ENCODE measurements at places on chromosomes 1 and 21.

GRCh38 chr1:210702506-210702905, 373.8 kb downstream of the HHAT start:
- no peak for DNase-seq

- no peak for DNase-seq
These were observed 442 bp upstream of the PPP1R12B start for GRCh38 chr1:202348005-202348508.

DNA sequence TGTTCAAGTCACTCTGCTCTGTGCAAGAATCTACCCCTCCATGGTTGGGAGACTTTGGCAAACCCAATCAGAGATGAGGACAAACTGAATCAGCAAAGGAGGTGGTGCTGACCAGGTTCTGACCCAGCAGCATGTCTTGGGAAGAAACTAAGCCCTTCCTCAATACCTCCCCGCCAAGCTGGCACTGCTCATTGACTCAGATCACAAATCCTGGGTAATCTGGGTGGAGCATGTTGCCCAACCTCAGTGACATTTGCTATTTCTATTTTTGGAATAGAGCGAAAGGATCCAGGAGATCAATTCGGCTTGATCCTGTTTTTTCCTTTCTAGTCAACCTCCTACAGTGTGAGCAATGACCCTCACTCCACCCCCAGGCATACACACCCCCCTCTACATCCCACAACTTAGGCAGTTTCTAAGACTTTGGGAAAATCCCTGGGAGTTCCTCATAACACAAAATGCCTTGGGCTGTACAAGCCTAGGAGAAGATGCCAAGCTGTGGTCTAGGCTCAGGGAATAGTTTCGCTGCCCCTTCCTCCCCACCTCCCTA, 166.8 kb upstream of the KCNJ6 start:
- DNase-seq: no peak

- DNase-seq: no peak
These were observed at the start of gene PRKACB for GRCh38 chr1:84143796-84144565. TSS of gene PRKACB (plus strand) at chr1:84144271. CDS start at chr1:84144362, 91 bp downstream.

DNA sequence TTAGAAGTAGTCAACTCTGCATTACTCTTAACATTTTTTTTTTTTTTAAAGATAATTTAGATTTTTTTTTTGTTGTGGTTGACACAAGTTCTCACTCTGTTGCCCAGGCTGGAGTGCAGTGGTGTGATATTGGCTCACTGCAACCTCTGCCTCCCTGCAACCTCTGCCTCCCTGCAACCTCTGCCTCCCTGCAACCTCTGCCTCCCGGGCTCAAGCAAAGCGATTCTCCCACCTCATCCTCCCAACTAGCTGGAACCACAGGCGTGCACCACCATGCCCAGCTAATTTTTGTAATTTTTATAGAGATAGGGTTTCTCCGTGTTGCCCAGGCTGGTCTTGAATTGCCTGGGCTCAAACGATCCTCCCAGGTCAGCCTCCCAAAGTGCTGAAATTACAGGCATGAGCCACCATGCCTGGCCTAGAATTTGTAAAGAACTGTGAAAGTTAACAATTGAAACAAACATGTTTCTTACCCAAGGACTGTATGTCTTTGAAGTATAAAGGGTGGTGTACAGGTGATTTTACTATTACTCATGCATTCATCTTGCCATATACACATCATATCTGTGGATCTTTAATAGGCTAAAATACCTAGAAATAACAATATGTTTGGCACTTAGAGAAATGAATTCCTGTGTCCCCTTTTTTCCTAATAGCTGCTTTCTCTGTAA, 114.7 kb downstream of the ATP5PO start:
- no peak for DNase-seq

DNA sequence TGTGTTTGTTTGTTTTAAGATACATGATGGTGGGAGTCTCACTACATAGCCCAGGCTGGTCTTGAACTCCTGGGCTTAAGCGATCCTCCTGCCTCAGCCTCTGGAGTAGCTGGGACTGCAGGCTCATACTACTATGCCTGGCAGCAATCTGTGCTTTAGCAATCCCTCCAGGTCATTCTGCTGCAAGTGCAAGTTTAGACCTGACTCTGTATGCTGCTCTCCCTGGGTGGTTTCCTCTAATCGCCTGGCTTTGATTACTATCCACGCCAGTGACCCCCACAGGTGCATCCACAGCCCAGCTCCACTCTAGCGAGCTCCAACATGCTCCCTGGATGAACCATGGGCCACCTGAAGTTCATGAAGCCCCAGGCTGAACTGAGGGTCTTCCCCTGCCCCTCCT, 15.5 kb upstream of the PABPC4 start:
- DNase-seq: no peak

DNA sequence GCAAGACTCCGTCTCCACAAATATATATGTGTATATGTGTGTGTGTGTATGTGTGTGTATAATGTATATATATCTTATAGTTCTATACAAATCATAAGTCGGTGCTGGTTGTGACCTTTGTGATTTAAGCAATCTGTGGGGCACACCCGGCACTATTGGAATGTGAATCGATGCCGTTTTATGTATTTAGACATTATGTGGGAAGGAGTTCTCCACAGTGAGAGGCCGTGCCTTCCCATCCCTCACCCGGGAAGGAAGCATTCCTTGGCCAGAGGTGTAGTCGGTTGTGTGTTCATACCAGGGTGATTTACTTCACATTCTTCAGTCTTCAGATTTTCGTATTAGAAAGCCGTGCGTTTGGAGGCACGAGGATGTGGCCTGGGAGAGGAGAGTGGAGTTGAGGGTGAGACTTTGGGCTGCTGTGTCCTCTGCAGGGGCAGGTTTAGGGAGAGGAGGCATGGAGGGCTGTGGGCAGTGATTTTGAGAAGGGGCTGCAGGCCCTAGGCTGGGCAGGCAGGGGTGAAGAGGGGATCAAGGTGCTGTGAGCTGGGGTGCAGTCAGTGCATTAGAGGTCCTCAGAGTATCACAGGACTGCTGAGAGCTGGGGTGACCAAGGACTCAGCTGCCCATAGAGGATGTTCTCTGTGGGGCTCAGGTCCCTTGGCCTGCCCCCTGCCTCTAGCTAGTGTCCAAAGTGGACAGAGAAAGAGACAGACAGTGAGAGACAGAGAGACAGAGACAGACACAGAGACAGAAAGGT, 57.7 kb downstream of the TRIM11 start:
- no peak for DNase-seq

DNA sequence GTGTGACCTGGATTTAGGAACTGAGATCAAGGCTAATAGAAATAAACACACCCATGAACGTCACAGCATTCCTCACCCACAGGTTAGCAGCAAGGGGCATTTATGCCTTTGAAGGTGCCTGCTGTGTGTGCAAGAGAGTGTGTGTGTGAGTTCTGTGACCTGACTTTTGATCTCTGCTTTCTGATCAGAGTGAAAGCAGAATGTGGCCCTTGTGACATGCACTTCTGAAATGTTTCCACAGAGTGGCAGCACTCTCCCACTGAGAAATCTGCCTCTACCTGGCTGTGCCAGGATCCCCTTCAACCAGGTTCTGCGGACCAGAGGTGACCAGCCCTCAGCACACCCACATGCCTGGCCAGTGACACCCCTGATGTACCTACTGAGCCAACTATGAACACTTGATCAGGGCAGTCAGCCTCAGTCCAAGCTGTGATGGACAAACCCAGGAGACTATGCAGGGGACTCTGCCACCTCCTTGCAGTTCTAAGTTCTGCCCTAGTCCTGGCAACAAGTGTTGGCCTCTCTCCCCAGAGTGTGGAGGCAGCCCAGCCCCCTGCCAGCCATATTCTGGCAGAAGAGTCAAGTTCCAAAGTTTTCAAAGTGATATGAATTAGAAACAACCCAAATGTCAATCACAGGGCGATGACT, 41.0 kb downstream of the RXRG start:
- peak; percentile 16 for DNase-seq

GRCh38 chr1:22500471-22500870, 48.8 kb downstream of the ZBTB40 start:
- no peak for DNase-seq

- no peak for DNase-seq
These were observed 21.6 kb downstream of the LDLRAP1 start for GRCh38 chr1:25564777-25565574.

- no peak for DNase-seq
These were observed 162.4 kb downstream of the KIF26B start for GRCh38 chr1:245317217-245317616.

GRCh38 chr1:93576346-93576745, 105.3 kb downstream of the BCAR3 start:
- no peak for DNase-seq

DNA sequence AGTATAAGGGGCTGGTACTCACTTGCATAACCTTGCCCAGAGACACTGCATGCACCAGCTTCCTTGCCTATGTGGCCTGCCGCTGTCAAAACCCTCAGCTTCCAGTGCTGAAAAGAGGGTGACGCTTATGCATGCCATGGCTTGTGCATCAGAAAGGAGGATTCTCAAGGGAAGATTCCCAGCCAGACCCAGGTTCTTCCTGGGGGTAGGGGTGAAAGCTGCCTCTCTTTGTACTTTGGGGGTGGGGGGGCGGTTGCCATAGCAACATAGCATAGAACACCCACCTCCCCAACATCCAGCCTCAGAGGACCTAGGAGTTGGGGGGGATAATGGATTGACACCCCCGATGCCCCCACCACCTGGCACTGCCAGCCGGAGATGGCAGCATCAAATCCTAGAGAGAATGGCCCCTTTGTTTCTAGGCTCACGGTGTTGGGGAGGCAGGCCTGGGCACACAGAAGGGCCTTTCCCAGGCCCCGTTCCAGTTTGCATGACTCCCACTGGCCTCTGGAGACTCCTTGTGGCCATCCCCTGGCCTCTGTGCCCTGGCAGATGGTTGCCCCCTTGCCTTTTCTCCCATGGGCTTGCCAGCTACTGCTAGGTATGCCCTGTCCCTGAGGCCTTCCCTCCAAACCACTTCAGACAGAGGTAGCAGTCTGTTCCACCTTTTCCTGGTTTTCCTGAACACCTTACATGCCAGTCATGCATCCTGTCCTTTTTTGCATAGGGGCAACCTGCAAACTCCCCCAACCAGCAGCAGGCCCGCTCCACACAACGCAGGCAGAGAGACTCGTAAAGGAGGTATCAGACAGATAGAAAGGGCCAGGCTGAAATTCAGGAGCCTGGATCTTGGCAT, 44.6 kb downstream of the RHBG start:
- no peak for DNase-seq

GRCh38 chr1:36349241-36349671, 25.8 kb upstream of the EVA1B start:
- no peak for DNase-seq

GRCh38 chr1:199837321-199837720, 190.2 kb upstream of the NR5A2 start:
- no peak for DNase-seq

DNA sequence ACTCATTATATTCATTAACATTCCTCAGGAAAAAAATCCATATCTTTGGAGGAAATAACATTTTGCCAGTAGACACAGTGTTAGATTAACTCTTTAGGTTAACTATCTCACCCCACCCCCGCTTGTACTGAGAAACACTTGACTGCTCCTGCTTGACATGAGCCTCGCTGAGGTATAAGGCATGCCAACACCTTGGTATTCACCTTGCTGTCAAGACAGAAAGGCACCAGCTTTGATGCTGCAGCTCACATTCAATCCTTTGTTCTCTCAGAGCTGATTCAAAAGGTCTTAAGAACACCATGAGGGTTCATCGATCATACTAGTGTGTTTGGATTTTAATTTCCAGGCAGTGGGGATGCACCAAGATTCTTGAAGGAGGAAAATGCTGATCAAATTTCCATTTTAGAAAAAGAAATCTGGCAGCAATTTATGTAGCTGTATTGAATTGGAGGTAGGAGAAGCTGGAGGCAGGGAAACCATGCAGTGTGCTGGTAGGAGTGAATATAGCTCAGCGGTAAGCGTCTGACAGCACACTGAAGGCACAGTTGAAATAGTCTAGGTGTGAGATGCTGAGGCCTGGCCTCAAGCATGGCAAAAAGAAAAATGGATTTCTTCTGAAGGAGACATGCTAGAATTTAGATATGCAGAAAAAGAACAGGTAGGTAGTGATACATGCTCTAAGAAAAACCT, 108.0 kb upstream of the ST6GALNAC5 start:
- DNase-seq: no peak

DNA sequence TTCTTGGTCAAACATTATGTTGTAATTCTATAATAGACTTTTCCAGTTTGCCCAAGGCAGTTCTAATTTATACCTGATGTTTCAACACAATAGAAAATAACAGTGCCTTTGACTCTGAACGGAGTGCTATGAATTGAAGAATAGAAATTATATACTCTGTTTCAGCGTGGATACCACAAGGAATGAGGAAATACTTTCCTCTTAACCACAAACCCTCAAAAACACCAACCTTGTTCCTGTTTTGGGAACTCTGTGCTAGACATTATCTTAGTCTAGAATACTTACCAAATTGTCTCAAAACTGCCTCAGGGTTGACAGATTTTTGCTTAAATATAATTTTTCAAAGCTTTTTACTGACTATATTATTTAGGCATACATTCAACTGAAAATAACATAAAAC, 1629.3 kb downstream of the MRPL39 start:
- DNase-seq: no peak

DNA sequence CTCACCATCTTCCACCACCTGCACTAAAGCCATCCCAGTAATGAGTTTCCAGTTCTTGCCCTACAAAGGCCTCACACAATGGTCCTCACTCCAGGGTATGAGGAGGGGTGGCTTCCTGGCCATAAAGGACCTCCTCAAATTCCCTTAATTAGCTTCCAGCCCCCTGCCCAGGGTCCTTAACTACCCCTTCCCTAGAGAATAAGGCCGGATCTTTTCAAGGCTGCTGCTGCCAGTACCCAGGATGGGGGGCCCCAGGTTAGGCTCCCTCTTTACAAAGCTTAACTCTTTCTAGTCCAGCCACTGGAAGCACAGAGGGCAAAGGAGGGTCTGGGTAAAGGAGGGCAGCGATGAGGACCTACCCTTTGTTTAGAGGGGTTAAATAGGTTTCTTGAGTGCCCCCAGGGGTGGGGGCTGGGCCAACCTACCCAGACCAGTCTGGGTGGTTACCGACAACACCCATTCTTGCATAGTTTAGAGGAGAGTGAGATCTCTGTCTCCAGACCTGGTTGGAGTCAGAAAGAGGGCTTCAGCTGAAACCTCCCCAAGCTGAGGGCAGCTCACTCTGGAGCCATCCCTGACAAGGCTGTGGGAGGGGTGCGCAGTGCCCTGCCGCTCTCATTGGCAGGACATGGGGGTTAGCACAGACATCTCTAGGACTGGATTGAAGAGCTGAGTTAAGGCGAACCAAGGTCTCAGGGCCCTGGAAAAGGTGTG, 7.1 kb downstream of the BLACAT1 start:
- DNase-seq: no peak

DNA sequence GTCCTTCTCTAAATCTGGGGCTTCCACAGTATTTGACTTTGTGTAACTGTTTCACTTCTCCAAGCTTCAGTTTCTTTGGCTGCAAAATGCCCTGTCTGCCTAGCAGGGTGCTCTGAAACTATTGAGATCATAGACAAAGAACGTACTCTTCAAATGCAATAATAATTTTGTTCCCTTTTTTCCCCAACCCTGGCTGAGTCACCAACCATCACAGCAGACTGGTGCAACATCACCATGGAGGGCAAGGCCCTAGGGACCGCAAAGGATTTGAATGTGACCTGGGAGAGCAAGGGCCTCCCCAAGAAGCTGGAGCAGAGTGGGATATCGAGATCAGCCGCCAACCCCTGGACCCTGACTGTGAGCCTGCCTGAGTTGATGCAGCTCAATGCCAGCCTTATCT, 115.0 kb downstream of the FCRL5 start:
- no peak for DNase-seq

- no peak for DNase-seq
These were observed 28.2 kb downstream of the CD34 start for GRCh38 chr1:207882692-207883091.
